ENCODE measurements at places on chromosomes 13 and 19.

- no peak for DNase-seq
Measured at GRCh38 chr13:67285611-67286010, 55.5 kb upstream of the PCDH9 start.

- DNase-seq: no peak
Measured at GRCh38 chr13:70580825-70581224, 472.6 kb upstream of the KLHL1 start.

DNA sequence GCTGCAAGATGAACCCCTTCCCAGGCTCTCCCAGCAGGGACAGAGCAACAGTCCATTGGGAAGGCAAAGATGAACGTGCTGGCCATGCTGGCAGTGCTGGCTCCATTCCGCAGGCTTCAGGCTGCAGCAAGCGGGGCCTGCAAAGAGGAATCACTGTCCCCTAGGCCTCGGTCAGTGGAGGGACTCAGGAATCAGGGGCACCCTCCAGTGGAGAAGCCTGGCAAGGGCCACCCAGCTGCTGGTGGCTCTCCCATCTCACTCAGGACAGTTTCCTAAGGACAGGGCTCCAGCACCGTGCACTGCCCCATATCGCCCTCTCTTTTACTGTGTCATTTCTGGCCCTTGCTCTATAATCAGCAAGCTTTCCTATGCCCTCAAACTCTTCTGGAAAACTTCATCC, 498.6 kb downstream of the EFNB2 start:
- DNase-seq: no peak

DNA sequence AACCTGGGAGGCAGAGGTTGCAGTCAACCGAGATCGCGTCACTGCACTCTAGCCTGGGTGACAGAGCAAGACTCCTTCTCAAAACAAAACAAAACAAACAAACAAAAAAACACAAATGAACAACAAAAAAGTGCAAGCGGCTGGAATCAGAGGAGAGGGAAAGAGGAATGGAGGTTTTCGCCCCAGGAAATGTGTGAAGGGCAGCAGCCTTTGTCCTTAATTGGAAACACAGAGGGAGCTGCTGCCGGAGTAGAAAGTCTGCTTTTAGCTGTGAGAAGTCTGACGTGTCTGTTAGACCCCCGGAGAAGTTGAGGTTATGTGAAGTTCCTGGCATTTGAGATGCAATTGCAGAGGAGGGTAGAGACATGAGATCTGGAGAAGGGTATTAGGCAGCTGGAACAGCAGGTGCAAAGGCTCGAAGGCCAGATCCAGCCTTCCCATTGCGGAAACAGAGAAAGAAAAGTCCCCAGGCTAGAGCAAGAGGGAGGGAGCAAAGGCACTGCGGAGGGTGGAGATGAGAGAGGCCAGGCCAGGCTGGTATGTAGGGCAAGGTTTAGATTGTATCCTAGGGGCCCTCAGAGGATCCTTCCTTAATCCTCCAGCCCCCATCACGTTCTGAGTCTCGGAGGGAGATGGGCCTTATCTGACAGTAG, 473 bp downstream of the TMIGD2 start:
- no peak for DNase-seq

DNA sequence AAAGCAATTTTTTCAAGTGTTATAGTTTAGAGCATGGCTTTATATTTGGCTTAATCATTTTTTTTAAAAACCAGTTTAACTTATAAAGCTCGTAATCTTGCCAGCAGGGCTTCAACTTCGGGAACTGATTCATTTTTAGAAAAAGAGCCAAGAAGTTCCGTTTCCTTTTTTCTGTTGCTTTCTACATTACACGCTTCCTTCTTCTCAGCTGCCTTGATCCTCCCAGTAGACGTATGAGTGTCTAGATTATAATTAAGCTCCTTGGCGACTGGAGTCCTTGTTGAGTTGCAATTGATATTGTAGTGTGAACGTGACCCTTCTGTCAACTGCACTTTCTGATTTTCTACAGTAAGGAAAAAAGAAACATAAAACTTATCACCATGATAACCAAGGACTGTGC, 497.2 kb downstream of the DIAPH3 start:
- no peak for DNase-seq

GRCh38 chr13:41942462-41943094, 18.3 kb downstream of the VWA8 start:
- no peak for DNase-seq

- no peak for DNase-seq
Measured at GRCh38 chr19:4449022-4449638, 8.5 kb downstream of the UBXN6 start.

DNA sequence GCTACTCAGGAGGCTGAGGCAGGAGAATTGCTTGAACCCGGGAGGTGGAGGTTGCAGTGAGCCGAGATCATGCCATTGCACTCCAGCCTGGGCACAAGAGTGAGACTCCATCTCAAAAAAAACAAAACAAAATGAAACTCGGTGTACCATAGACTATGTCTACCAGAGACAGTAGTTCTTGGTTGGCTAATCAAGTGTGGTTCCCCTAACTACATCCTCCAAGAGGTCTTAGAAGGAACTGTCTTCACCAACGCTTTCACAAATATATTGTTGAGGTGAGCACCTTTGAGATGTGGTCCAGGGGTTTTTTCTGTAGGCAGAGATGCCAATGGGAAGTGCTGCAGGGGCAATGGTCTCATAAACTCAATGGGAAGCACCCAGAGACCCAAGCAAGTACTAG, 48.0 kb downstream of the RFC3 start:
- DNase-seq: no peak

- no peak for DNase-seq
Measured at GRCh38 chr13:47303626-47304025, 406.8 kb upstream of the HTR2A start.

DNA sequence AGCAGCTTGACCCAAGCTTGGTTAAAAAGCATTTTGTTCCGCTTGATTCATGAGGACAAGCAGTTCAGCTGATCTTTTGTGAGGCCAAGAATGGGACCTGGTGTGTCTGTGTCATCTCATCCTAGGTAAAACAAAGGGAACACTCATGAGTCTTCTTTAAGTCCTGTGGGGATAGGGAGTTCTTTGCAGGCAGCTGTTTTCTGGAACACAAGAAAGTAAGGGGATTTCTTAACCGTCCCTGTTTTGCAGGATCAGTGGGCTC, 134.5 kb upstream of the TMTC4 start:
- no peak for DNase-seq

GRCh38 chr13:70042193-70042592, 65.4 kb upstream of the ATXN8OS start:
- DNase-seq: no peak

- no peak for DNase-seq
Measured at GRCh38 chr13:33083054-33083453, 66.8 kb downstream of the KL start.

GRCh38 chr13:111640006-111640405, 319.6 kb downstream of the TEX29 start:
- no peak for DNase-seq

- DNase-seq: no peak
Measured at GRCh38 chr19:49349567-49349966, 12.6 kb downstream of the TEAD2 start.

GRCh38 chr19:5142725-5143097, 173.8 kb downstream of the KDM4B start:
- no peak for DNase-seq

DNA sequence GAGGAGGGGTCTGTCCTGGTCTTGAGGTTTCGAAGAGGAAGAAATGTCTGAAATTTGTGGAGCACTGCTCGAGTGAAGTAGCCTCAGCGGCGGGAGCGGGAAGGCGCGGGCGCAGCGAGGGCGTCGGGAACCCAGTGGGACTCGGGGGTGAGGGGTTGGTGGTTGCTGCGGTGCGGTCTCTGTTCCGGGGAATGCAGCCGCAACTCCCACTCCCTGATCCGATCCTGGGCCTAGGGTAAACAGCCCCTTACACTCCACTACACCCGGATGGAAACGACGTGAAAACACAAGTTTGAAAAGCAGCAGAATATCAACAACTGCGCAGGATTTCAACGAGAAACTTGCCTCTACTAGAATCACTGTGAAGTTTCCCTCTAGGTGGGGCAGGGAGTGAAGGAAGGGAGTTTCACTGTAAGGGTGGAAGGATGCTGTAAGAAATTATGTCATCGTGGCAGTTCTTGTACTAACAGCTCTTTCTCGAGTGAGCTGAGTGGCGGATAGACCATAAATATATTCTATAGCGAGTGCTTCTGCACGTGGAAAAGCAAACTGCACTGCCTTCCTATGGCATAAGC, 2.0 kb upstream of the KLF12 start:
- DNase-seq: no peak

- peak; percentile 57 for DNase-seq
Measured at GRCh38 chr13:51764184-51765141, 39.5 kb downstream of the DHRS12 start.

DNA sequence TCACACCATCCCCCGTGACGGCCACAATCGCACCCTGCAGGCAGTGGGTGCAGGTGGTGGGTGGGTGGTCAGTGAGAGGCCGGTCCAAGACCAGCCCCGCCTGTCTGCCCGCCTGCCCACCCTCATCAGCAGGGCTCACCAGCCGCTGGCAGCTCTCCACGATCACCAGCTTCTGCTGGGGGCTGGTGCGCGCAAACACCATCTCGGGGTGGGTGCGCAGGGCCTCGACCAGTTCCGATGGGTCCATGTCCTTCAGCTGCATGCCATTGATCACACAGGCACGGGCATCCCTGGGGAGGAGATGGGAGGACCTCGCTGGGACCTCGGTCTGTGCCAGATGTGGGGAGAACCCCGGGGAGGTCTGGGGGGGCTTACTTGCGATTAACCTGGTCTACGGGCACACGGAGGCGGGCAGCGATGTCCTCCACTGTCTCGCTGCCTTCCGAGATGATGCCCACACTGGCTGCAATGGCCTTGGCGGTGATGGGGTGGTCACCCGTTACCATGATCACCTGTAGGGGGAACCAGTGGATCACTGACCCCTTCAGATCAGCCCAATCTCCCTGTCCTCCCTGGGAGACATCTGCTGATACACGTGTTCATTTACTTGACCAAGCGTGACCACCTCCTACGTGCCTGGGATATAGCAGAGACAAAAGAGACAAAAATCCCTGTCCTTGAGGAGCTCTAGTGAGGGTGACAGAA, 8.0 kb downstream of the ATP4A start:
- DNase-seq: no peak

GRCh38 chr19:20968092-20968491, 45.0 kb downstream of the ZNF85 start:
- no peak for DNase-seq

DNA sequence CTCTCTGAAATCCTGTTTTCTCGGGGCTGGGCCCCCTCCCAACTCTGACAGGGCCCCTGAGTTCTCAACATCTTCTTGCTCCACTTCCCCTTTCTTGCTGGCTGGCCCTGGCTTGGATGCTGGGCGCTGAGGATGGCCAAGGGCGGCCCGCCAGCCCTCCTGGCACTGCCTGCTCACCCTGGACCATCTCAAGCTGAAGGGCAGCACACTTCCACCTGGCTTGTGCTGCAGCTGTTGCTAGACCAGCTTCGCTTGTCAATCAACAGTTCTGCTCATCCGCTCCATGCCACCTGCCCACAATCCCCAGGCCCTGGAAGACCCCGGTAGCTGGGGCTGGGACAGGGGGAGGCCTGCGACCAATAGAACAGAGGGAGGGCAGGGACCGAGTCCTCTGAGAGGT, 6.9 kb upstream of the GMIP start:
- DNase-seq: no peak

GRCh38 chr13:53447456-53447855, 418.8 kb downstream of the OLFM4 start:
- no peak for DNase-seq

DNA sequence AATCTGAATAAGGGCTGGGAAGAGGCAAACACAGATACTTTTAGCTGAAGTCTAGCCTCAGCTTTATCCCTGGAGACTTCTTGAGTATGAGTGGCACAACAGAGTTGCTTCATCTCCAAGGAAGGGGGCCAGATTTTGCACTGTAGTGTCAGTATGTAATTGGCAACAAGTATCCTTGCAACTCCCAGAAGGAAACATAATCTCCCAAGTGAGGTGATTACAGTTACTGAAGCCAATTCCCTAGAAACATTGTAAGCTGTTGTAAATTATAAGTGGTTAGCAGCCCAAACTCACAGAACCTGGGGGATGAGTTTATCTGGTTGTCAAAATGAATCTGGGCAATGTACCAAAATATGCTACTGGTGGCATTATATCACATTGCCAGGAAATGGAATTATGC, 2065.7 kb upstream of the PCDH20 start:
- no peak for DNase-seq

DNA sequence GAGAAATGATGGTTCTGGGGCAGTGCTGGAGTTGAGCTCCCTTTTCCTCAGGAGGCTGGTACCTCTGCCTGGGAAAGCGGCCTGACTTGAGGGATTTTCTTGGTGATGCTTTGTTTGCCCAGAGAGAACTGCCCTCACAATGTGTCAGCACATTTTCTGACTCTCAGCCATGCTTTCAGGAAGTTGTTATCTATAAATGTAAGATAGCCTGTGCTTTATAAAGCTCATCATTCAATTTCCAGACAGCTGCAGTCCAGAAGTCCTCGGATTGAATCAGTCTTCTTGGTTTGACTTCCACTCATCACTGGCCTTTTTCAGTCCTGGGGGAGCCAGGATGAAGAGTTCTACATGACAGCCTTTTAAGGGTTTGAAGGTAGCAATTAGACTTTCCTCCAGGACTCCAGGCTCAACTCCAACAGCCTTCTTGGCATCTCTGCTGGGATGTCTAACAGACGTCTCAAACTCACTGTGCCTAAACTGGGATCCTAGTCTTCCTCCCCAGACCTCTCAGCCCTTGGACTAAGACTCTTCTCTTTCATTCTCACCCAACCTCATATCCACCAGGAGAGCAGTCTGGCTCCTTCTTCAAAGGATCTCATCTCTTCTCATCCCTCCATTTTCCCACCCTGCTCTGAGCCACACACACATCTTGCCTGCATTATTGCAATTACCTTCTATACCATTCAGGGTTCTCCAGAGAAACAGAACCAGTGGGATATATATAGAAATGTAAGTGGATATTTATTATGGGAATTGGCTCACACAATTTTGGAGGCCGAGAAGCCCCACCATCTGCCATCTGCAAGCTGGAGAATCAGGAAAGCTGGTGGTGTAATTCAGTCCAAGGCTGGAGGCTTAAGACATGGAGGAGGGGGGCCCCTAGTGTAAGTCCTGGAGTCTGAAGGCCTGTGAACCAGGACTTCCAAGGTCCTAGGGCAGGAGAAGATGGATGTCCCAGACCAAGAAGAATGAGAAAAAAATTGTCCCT, 13.1 kb downstream of the ERICH6B start:
- no peak for DNase-seq

DNA sequence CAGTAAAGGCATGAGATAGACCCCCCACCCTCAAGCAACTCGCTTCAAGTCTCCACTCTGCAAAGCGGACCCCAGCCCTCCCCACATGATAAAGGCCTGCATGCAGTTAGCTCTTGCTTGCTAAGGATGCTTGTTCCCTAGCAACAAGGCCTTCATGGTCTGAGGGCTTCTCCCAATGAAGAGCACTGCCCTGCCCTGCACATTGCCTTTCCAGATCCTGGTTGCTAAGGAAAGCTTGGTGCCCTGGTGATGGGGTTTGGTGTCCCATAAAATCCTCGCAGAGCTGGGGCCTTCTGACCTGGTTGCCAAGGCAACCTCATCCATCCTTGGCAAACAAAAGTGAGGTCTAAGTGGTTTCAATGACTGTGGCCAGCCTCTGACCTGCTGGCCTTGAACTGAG, 6.0 kb downstream of the DBP start:
- DNase-seq: no peak

GRCh38 chr13:114071410-114071809, 61.0 kb downstream of the RASA3 start:
- no peak for DNase-seq

Data from activated CD4-positive, alpha-beta T cell treated with anti-CD3 and anti-CD28 coated beads for 24 hours (primary cell).